ENCODE measurements at places on chromosomes 12 and 14. TPM values are rescaled to one million over a fixed set of nuclear protein-coding genes. Genes with fewer than 3 reads are reported as not detected.

SLC17A8 gene
- total RNA-seq = not detected

LBHD2 gene
- not detected for total RNA-seq

PPM1H gene
- total RNA-seq = 22.9 TPM

MOK gene
- total RNA-seq = 9.8 TPM

CHD8 gene
- 64.7 TPM for total RNA-seq

SDR9C7 gene
- total RNA-seq = not detected

GPX2 gene
- 0.15 TPM for total RNA-seq

PLEKHD1 gene
- total RNA-seq = 0.08 TPM

LRRC43 gene
- total RNA-seq = 1.5 TPM

ISCU gene
- 66.1 TPM for total RNA-seq

SMIM41 gene
- total RNA-seq = not detected

KRT75 gene
- 0.15 TPM for total RNA-seq

TSPAN19 gene
- not detected for total RNA-seq

- no peak for DNase-seq
Observed at GRCh38 chr12:54378796-54379397, 5.6 kb downstream of the ZNF385A start.

DNA sequence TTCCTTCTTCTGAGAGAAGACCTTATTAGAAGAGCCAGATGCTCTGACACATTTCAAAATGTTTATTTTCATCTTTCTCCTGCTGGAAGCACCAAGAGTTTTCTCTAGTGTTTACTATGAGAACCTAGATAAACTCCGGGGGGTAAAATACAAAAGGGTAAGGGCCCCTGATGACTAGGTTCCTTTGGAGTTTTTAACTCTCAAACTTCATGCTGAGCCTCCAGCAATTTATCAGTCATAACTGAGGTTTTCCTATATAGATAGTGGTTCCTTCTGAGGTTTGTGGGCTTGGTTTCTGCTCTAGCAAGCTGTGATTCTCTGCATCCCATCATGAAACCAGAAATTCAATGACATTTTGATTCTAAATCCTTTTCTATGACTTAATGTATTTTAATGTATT lies 210.9 kb downstream of the LRFN5 start:
- no peak for DNase-seq

- DNase-seq = no peak
Observed at GRCh38 chr14:94123296-94123695, 6.1 kb downstream of the IFI27L2 start.

GRCh38 chr12:104463368-104463767 lies 6.6 kb downstream of the CHST11 start:
- DNase-seq = no peak

- no peak for DNase-seq
Observed at GRCh38 chr14:104238424-104239184, 100.2 kb downstream of the KIF26A start.

GRCh38 chr14:78399316-78399889 lies 229.2 kb downstream of the NRXN3 start:
- no peak for DNase-seq

DNA sequence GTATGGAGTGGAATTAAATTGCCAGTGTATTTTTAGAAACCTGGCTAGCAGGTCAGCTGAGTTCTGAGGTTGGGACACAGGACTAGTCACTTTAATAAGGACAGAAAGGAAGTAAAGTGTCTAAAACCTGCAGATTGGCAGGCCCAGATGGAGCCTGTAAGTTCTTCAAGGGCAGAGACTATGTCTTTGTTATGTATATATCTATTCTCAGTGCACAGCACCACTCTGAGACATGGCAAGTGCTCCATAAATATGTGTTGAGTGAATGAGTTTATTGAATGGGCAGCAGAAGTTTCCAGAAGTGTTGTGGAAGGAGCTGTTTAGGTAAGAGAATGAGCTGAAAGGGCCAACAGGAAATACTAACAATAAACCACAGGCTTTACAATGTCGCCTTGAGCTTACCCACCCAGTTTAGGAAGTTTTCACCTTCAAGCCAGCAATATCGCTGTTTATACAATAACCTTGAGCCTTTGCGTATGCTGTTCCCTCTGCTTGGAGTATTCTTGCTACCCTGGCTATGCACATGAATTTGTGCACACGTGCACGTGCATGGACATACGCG lies 109.5 kb upstream of the TMPO start:
- DNase-seq = no peak

- no peak for DNase-seq
Observed at GRCh38 chr12:75827061-75827460, 204.5 kb downstream of the PHLDA1 start.

GRCh38 chr12:52413202-52413601 lies 7.1 kb upstream of the KRT82 start:
- no peak for DNase-seq

GRCh38 chr12:103503546-103504480 lies 8.0 kb upstream of the C12orf42 start:
- DNase-seq = no peak

- DNase-seq = no peak
Observed at GRCh38 chr12:98296462-98297079, 218.8 kb upstream of the TMPO start.

- DNase-seq = no peak
Observed at GRCh38 chr12:84136862-84137367, 775.7 kb downstream of the SLC6A15 start.

DNA sequence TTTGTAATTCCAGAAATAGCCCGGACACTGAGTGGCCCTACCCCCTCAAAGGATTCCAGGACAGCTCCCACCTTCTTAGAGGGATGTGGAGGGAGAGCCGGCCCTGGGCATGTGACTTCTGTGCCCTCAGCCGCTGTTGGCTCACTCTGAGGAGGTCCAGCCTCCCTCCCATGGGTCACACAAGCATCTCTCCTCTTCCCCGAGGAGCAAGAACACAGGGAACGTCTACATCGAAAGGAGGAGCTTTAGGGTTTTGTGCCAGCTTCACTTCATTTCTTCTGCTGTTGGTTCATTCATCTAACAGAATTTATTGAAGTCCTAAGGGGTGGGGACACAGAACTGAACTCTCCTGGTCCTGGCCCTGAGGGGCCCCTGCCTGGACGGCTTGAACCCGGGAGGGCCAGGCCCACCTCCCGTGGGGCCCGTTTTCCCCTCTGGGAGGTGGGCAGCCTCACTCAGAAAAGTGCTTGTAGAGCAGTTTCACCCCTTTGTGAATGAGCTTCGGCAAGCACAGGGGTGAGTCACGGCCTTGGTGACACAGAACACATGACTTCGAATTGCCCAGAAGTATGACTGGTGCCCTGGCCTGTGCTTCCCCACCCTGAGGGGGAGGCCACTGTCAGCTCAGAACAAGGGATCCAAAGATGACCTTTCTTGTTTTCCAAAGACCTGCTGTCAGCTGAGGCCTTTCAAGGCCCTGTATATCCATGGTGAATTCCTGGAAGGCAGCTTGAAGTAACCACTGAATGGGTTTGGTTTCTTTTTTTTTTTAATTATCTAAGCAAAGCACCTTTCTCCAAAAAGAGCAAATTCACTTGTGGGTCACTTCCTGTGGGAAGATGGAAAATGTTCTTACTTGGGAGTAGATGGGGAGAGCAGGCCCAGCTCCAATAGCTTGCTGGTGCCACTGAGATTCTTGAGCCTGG lies 39.2 kb downstream of the NFKBIA start:
- peak; percentile 58 for DNase-seq

- no peak for DNase-seq
Observed at GRCh38 chr14:92886337-92886736, 36.6 kb upstream of the CHGA start.

DNA sequence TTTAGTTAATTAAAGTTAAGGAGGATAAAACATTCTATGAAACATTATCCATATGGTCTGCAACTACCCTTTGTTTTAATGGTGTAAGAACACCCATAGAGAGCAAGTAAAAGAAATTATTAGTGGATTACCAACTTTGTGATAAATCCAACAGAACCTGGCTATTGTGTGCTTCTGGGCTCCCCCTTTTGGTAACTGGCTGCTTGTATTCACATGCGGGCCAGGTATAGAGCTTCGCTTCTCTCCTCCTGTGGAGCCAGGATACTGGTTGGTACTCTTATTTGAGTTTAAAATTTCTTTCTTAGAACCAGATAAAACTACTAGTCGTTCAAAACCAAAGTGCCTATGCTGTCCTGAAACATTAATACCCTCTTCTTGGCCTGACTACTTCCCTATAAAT lies 81.0 kb downstream of the PTPRR start:
- DNase-seq = no peak

GRCh38 chr12:7989827-7990491 lies 42.6 kb upstream of the FOXJ2 start:
- DNase-seq = no peak

- DNase-seq = no peak
Observed at GRCh38 chr12:6368906-6369525, 6.3 kb downstream of the SCNN1A start.

GRCh38 chr12:25971654-25972041 lies 13.2 kb downstream of the RASSF8 start:
- DNase-seq = no peak

GRCh38 chr14:39664646-39665045 lies 232.4 kb upstream of the FBXO33 start:
- DNase-seq = no peak

- no peak for DNase-seq
Observed at GRCh38 chr12:71999795-72000194, 61.1 kb downstream of the TPH2 start.

GRCh38 chr12:15044471-15044870 lies 71.6 kb downstream of the PDE6H start:
- no peak for DNase-seq

DNA sequence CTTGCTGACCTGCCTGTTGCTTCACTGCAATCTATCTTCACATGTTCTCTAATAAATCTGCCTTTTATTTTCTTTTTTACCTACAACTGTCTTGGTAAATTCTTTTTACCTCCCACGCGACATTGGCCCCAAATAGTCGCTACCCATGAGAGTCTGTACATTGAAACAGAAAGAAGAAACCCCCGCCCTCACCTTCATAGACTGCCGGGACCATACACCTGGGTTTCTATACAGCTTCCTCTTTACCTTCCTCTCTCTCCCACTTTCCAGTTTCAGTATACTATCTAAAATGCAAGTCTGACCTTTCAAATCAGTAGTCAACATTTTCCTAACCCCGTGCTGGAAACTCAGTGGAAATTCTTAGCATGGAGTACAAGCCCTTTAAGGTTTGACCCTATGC lies 4.8 kb downstream of the SLC8A3 start:
- no peak for DNase-seq

GRCh38 chr12:117284140-117284539 lies 77.3 kb downstream of the NOS1 start:
- no peak for DNase-seq

GRCh38 chr14:93033983-93034670 lies 81.6 kb downstream of the ITPK1 start:
- DNase-seq = no peak

DNA sequence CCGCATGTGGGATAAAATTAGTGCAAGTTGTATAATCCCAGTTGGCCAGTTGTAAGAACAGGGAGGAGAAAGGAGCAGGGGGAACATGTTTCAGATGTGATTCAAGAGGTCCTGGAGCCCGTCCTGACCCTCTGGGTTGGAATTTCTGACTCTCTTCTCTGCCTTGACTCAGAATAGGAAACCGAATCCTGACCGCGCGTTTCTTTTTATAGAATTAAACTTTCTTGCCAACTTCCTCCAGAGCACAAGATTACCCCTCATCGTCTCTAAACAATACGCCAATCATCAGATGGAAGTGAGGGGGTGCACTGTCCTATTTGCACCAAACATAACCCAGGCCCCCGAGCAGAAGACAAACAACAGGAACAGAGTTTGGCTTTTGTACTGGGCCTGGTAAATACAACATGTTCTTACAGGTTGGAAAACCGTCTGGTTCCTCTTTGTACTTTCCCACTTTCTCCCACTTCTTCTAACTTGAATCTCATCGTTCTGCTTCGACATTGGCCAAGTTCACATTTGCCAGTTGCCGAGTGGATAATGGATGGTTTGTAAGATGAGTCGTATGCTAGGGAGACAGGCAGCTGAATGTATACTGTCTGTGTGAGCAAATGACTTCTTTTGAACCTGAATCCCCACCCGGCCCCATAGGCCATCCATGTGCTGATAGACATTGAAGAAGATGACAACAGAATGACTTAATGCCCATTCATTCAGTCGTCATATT lies 42.6 kb upstream of the MED13L start:
- DNase-seq = no peak

GRCh38 chr12:30914986-30915591 lies 11.5 kb upstream of the TSPAN11 start:
- DNase-seq = no peak
